ENCODE measurements at places on chromosomes 1 and 21.
A peak's percentile ranks its signal among the peaks of the same experiment; 100 is the strongest.

DNA sequence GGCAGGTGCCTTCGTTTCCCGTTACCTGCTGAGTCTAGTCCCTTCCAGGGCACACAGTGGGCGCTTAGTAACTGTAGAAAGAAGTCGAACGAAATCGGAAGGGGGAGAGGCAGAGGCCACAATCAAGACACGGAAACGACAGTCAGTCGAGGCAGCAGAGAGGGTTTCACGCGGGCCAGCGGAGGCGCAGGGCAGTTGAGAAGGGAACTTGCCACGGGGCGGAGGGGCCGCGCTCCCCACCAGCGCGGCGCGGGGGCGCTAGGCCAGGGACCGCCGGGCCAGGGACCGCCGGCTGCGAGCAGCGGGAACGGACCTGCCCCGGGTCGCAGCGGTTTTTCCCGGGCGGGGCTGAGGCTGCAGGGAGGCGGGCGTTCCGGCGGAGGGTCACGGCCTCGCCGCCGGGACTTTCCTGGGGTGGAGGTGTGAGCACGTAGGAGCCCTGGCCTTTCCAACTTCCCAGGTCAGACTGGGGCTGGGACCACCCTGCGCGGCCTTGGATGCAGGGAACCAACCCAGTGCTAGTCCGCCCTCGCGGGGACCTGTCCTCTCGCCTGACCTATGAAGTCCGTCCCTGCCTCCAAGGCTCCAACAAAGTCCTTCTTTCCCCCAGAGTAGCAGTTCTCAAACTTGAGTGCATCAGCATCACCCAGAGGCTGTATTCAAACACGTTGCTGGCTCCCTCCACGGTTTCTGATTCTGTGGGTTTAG is 150.1 kb upstream of the FGGY start:
- no peak for DNase-seq

DNA sequence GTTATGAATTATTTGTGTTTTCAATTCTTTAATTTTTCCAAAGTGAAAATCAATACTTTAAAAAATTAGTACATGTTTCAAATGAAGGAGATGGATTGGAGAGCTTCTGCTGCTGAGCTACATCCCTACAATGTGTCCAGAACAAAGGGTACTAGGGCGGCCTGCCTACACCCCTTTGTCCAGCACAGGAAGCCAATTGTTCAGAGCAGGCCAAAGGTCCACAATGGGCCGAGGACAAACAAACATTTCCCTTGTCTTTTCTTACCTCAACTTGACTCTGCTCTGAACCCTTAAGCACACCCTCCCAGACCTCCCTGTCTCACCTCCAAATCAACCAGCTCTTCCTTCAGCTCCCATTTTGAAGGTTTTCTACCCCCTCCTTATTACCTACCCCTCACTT is 39.4 kb upstream of the CAMK1G start:
- DNase-seq: no peak

DNA sequence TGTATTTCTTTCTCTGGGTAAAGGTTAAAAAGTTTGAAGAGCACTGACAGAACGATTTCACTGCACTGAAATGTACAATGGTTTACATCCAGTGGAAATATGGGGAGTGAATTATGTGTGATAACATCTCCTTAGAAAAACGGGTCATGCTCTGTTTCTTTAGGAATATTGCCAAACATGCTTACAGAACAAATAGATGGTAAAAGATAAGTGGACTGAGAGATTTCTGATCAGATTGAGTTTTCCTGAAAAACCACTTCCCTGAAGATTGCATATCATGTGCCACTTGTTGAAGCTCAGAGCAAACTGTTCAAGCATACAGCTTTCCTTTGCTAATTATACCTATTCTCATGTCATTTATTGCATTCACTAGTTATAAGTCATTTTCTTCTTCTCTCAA is 29.9 kb upstream of the DISP1 start:
- peak; percentile 35 for DNase-seq

DNA sequence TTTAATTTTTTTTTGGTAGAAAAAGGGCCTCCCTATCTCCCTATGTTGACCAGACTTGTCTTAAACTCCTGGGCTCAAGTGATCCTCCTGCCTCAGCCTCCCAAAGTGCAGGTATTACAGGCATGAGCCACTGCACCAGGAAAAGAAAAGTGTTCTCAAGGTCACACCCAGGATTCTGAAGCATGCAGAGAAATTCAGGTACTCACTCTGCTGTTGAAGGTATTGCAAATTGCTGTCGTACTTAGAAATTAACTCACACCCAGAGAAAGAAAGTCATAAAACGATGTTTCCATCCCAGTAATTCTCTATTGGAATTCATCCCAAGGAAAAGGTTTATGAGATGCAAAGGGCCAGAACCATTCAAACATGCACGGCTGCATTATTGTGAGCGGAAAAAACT is 73.7 kb downstream of the DHRS3 start:
- no peak for DNase-seq

DNA sequence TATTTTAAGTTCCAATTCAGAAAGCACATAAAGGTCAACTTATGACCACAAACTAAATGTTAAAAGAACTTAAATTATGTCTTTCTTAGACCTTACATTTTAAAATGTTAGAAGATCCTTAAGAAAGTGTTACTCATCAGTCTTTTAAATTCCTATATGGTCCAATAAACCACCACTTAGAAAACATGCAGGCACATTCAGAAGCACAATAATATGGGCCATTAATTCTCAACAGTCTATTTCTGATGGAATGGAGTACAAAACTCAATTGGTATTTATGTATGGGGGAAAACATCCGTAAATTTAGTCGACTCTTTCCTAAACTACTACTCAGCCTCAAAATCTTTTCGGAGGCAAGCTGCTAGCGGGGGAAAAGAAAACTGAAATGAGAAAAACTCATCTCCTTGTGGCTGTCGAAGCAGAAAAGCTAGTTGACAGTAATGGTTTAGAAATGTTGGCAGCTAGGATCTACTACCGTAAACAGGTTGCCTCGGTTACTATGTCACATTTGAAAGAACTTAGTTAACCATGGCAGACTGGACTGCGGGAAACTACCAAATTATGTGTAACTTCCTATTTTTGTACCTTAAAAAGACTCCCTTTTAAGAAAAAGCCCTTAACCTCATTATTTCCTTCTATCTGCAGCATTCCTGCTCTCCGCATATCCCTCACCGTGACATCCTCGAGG is 1.0 kb downstream of the TRMT1L start:
- DNase-seq: no peak

DNA sequence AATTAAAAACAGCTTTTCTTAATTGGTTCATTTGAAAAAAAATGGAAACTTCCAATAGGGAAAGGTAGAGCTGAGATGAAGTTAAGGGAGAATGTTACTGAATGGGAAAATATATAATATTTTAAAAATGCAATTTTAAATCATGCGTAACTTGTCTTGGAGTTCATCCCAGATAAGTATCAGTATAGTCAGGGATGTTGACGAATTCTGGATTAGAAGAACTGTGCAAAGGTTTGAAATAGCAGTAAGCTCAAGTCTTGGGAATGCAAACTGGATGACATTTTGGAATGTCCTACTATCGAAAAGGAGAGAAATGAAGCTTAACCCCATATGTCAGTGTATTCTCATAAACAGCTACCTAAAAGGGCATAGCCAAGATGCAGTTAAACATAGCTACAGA is 4.0 kb upstream of the ST6GALNAC3 start:
- DNase-seq: no peak

- peak; percentile 17 for DNase-seq
Observed at GRCh38 chr1:14997646-14998276, 155.8 kb upstream of the TMEM51 start.

- DNase-seq: peak; percentile 69
Observed at GRCh38 chr1:81703756-81704463, 96.8 kb upstream of the ADGRL2 start.

- no peak for DNase-seq
Observed at GRCh38 chr1:30662291-30662840, 61.0 kb downstream of the MATN1 start.

- peak; percentile 49 for DNase-seq
Observed at GRCh38 chr1:171344473-171344820, 30.5 kb downstream of the FMO4 start.

DNA sequence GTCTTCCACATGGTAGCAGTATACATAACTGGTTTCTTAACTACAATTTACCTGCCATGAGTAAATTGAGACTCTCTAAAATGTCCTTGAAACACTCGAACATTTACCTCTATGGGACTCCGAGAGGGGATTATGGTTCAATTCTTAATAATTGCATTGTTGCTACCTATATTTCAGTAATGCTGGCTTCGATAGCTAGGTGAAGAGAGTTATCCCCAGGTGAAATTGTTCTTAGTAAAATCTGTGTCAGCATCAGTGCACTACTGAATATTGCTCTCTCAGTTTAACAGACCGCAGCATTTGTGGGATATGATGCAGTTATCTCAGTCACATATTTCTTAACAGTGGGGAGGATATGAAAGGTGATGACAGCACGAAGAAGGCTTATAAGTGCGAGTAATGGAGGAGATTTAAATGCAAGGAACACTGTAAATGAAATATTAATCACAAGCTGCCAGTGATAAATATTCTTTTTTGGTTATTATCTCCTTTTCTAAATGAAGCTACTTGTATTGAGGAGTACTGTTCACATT is 801.9 kb downstream of the BRINP3 start:
- no peak for DNase-seq

GRCh38 chr1:46480959-46481646 is 8.5 kb upstream of the DMBX1 start:
- peak; percentile 30 for DNase-seq

DNA sequence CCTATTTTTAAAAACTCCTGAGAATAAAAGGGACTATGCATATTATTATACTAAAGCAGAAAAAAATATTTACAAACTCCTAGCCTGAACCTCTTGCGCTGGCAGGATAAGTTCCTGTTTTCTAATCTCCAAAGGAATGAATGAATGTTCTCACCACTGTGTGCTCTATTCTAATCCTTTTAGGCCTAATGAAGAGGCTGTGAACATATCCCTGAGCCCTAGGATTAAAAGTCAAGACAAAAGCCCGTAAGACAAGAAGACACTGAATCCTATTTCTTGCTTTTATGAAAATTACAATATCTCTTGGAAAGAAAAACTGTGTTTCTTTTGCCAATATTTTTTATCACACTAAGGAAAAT is 317.5 kb downstream of the HHAT start:
- no peak for DNase-seq

DNA sequence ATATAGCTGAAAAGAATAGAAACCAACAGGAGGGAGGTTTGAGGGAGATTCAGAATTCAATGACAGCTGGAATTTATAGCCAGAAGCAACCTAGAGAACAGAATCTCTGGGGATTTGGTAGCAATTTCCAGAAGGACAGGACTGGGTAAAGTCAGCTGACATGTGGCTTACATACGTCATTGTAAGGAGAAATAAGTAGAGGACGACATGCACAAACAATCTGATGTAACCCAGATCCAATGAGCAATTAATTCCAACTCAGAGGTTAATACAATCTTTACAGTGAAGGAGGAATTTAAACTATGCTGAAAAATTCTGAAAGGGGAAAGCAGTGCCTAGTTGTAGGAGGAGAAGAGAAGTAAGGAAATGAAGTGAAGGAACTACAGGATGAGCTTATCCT is 383.9 kb downstream of the PTBP2 start:
- DNase-seq: no peak

DNA sequence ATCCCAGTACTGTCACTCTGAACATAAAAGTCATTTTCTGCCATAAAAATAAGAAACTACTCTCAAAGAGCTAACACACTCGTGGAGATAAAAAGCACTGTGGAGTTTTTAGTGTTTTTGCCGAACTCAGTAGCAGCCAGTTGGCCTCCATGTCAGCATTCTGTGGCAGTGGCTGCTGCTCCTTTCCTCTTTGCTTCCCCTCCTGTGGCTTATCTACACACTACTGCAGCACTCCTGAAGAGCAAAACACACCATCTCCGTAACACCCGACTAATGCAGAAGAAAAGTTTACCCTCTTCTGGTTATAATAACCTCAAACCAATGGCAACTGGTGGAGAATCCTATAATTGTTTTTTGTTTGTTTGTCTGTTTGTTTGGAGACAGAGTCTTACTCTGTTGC is 44.9 kb downstream of the RAB3GAP2 start:
- DNase-seq: no peak

DNA sequence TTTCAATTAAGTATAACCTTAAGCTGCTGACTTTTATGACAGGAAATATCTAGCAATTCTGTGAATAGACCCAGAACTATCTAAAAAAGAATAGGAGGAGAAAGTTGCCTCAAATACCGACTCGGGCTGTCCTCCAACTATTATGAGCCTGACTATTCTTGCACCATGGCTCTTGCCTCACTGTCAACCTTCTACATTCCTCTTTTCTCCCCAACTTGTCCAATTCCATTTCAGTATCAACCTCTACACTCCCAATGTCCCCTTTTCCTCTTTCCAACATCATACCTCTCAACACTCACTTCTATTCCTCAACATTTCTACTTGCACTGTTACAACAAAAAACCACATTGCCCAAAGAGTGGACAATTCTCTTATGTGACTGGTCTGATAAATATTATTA is 2.3 kb downstream of the ZZZ3 start:
- no peak for DNase-seq

GRCh38 chr1:115233598-115233997 is 104.5 kb downstream of the NGF start:
- DNase-seq: peak; percentile 51

- DNase-seq: no peak
Observed at GRCh38 chr1:44314452-44314851, 40.6 kb downstream of the ERI3 start.

GRCh38 chr1:101003012-101003650 is 22.5 kb downstream of the DPH5 start:
- no peak for DNase-seq

DNA sequence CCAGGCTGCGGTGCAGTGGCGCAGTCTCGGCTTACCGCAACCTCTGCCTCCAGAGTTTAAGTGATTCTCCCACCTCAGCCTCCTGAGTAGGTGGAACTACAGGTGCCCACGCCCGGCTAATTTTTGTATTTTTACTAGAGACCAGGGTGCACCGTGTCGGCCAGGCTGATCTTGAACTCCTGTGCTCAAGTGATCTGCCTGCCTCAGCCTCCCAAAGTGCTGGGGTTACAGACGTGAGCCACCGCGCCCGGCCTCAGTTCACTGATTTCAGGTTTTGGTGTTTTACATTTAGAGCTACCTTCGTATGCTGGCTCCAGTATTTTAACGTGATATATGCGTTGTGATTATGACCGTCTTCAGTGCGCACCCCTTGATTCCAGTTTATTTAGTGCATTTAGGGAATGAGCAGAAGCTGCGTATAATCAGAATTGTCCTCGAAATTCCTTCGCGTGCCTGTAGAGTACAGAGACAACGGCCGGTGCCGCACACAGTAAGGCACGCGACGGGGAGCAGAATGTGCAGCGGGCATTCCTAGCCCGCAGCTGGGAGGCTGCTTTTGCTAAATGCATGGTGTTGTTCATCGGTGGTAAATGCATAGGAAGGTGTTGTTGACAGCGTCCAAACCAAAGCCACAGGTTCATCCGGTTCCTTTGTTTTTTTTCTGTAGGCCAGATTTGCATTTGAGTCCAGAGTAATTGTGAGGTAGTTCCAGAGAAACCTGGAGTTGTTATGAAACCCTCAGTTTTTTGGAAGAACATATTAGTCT is 48.9 kb upstream of the DIP2A start:
- DNase-seq: no peak

GRCh38 chr1:151583796-151584195 is 28.1 kb upstream of the SNX27 start:
- no peak for DNase-seq
